ENCODE measurements at places on chromosomes 5 and 9.

DNA sequence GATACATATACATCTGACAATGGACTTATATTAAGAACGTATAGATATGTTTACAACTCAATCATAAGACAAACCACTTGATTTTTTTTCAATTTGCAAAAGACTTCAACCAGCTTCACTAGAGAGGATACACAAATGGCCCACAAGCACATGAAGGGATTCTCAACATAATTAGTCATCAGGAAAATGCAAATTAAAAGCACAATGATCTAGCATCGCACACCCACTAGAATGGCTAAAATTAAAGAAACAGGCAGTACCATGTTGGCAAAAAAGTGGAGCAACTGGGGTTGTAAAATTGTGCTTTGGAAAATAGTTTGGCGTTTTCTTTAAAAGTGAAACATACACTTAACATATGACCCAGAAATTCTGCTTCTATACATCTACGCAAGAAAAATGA, 80.0 kb upstream of the TRIO start:
- no peak for DNase-seq

DNA sequence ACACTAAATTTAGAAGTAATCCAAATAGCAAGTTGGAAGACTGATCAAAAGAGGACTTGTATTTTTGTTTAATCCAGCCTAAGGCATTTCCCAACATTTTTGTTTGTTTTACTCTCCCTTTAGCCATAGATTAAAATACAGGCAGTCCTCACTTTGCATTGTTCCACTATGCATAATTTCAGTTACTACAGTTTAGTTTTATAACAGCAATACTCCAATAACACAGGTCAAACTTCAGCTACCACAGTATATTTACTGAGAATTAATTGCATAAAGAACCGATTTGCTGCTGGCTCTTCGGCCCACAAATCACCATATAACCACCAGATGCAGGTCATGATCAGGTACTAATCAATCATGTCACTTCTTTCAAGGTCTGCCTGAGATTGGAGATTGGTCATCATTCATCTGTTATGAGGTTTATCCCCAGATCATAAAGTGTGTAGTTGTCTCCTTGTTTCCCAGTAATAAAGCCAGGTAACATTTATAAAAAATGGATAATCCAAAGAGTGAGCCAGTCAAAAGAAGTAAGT, 12.1 kb downstream of the FTMT start:
- no peak for DNase-seq

GRCh38 chr5:58746321-58746720, 163.4 kb downstream of the RAB3C start:
- DNase-seq = no peak

DNA sequence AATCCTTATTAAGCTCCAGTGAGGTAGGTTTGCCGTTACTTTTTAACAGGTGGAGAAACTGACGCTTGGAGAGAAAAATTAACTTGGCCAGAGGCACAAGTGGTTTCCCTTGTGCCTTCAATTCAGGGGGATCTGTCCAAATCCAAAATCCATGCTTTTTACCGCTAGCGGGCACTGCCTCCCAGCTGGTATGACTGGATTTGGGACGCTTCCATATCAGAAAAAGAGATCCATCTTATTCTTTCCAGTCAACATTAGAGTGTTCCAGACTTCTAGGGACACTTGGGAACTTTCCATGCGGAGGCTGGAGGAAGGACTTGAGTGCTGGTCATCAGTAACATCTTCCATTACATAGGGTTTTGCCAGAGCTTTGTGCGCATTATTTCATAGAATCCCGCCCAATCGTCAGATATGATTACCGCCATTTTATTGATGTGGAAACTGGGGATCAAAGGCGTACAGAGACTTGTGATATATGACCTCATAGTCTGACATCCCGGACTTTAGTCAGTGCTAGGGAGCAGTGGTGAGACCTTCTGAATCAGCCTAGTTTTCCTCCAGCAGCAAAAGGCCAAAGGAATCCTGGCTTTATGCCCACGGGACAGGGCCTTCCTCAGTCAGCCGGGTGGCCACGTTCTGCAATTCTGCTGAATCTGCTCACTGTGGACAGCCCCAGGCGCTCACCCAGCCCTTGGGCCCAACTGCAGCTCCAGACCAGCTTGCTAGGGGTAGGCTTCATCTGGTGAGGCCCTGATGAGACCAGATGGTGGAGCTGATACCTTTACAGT, 1.1 kb upstream of the GNPDA1 start:
- DNase-seq = no peak

DNA sequence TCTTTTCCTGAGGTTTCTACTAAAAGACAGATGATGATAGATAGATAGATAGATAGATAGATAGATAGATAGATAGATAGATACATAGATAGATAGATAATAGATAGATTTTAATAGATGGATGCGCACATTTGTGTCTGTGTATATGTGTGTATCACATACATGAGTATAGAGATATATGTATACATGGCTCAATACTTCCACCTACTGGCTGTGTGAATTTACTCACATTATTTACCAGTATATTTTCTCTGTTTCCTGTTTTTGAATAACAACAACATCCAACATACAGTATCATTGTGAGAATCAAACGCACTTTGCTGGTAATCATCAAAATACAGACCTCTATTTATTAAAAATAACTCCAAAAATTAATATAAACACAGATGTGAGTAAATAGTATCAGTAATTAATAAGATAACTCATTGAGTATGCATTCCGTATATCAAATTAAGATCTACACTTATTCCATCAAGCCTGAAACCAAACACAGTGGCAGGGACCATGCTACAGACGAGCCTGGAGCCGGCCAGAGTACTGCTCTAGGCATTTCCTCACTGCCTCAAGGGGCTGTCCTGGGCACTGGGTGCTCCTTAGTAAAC, 338.0 kb downstream of the SEMA5A start:
- peak; percentile 66 for DNase-seq

DNA sequence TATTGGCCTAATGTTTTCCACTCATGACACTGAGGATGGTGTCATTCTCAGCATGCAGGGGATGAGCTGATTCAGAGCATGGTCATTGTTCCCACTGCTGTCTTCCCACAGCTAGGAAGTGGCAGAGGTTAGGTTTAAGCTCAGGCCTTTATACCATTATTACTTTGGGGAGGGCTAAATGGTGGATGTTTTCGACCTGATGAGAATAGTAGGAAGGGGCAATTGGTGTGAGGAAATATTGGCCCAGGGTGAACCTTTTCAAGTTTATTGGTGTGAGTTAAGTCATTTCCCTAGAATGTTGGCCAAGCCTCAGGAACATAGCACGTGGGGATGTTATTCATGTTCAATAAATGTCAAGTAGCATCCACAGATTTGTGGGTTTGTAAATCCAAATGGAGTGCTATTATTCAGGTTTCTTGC, 59.6 kb downstream of the ARHGAP26 start:
- no peak for DNase-seq

DNA sequence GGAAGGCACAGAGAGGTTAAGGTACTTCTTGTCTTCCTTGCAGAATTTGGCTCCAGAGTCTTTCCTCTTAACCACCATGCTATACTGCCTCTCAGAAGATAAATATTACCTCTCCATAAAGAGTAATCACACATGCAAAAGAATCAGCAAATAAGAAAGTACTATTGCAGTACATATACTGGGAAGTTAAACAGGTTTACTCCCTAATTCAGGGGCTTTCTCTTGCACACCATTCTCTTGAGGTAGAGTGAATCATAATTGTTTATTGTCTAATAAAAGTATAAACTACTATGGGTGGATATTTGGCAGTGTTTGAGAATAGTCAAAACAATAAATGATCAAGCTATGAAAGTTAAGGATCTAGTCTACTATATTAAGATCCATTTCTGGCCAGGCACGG, 40.4 kb downstream of the SPINK5 start:
- no peak for DNase-seq

- DNase-seq = peak; percentile 67
Observed at GRCh38 chr5:132238169-132238744, 10.6 kb upstream of the P4HA2 start.

DNA sequence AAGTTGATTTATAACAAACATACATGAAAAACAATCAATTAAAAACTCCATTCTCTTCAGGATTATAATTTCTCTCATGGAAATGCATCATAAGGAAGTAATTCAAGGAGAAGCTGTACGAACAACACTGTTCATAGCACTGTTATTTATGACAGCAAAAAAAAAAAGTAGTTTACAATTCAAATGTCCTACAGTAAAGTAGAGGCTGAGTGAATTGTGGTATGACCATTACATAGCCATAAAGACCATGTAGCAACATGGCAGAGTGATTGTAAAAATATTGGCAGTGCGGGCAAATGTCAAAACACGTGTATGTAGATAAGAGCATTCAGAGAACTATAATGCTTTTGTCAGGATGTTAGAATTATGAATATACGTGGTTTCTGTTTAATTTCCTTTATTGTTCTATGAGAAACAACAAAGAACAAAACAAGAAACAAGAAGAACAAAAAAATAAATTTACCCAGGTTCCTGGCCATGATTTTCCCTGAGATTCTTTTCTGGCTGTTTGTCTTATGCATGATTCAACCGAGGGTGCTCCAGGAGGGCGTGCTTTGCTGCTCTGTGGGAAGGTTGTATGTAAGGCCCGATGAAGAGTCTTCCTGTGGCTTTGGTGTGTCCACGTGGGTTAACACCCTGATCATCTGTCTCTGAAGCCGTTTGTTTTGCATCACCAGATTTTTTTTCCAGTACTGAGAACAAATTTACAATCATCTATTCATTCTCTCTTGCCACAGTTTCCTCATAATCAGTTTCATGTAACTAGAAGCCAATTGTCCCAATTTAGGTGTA, 28.8 kb downstream of the GCNT4 start:
- no peak for DNase-seq

DNA sequence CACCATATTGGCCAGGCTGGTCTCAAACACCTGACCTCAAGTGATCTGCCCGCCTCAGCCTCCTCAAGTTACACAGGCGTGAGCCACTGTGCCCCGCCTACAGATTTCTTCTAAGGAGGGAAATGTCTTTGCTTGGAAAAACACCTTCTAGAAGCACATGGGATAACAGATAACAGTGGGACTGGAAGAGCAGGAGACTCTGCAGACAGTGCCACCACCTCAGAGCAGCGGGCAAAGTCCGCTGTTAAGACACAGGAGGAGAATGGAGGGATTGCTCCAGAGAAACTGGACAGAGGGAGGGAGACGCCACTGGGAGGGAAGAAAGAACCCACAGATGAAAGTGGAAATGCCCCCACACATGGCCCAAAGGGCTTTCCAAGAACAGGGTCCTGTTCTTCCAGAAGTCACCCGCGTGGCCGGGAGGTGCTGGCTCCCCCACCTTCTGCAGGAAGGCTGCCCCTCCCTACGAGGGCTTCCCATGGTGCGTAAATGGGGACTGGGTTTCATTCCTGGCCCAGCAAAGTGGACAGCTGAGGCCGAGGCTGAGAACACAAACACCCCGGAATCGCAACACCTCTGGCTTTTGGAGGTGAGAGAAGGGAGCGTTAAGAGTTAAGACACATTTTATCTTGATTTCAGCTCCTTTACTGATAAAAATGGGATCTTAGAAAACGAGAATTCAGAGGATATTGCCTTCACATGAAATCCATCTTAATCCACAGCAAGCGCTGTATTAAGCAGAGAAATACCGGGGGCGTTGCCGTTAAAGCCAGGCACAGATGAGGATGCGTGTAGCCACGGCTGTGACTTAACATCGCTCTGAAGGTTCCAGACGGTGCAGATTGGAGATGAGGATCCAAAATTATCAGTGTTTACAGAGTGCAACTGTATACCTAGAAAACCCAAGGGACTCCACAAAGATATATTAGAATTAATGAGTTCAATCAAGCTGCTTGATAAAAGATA, 11.2 kb downstream of the ADAMTS2 start:
- no peak for DNase-seq

- no peak for DNase-seq
Observed at GRCh38 chr9:12461763-12462460, 231.3 kb upstream of the TYRP1 start.

DNA sequence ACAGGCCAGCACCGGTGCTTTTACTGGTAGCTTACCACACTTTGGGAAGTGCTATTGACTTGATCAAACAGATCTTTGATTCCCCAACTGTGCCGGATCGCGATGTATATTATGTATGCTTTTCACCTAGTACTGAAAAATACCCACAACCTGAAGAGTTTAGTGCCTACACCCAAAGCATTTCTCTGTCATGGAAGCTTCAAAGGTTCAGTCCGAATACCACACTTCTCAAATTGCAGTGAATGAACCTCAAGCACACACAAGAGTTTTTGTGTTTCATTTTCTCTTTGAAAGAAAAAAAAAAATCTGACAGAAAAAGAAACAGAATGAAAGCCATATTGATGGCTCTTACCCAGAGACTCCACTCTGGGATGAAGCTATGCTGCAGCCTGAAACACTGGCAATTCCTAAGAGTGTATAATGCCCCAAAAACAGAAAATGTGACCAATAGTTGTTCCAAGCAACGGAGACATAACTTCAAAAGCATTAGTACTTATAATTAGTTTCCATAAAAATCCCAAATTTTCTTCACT, 100.9 kb downstream of the EBF1 start:
- DNase-seq = no peak

- DNase-seq = no peak
Observed at GRCh38 chr5:82334856-82335255, 56.7 kb upstream of the RPS23 start.

Data from NCI-H446 (cell line).